ENCODE measurements at places on chromosomes 6 and 20. TPM values are rescaled to one million over a fixed set of nuclear protein-coding genes. Genes with fewer than 3 reads are reported as not detected.

The GSTA2 gene
- 0.05 TPM for polyA plus RNA-seq

GRCh38 chr6:136014454-136015437, 163.2 kb downstream of the PDE7B start:
- DNase-seq = no peak

GRCh38 chr6:37714836-37715420, 17.2 kb upstream of the MDGA1 start:
- DNase-seq = no peak

The DUSP15 gene
- polyA plus RNA-seq = 6.0 TPM

The MAFB gene
- 0.83 TPM for polyA plus RNA-seq

DNA sequence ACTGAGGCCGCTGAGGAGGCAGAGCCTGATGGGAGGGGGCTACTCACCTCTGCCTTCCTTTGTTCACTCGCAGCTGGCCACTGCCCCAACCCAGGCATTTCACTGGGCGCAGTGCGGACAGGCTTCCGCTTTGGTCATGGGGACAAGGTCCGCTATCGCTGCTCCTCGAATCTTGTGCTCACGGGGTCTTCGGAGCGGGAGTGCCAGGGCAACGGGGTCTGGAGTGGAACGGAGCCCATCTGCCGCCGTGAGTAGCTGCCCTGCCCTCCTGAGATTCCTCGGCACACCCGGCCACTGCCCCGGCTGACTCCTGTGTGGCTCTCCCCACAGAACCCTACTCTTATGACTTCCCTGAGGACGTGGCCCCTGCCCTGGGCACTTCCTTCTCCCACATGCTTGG, 6.0 kb downstream of the C2 start:
- no peak for DNase-seq

The MDC1 gene
- polyA plus RNA-seq = 29.9 TPM

GRCh38 chr20:25206063-25206403, 10.5 kb downstream of the ENTPD6 start:
- no peak for DNase-seq

The LY6G6F gene
- not detected for polyA plus RNA-seq

DNA sequence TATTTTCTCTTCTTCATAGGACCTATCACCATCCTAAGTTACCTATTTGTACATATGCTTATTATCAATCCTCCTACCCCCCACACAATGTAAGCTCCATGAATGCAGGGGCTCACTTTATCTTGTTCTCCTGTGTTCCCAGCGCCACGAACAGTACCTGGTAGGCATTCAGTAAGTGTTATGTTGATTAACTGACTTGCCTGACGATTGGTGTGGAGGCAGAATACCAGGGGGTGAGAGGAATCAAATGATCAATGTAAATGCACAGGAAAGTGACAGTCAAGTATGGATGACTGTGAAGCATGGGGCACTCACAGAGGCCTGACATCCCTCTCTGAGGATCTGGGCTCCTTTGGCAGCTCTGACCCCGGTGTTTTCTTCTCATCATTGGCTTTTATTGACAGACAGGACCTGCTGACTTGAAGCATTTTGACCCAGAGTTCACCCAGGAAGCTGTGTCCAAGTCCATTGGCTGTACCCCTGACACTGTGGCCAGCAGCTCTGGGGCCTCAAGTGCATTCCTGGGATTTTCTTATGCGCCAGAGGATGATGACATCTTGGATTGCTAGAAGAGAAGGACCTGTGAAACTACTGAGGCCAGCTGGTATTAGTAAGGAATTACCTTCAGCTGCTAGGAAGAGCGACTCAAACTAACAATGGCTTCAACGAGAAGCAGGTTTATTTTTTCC, 6.1 kb upstream of the IFT52 start:
- no peak for DNase-seq

DNA sequence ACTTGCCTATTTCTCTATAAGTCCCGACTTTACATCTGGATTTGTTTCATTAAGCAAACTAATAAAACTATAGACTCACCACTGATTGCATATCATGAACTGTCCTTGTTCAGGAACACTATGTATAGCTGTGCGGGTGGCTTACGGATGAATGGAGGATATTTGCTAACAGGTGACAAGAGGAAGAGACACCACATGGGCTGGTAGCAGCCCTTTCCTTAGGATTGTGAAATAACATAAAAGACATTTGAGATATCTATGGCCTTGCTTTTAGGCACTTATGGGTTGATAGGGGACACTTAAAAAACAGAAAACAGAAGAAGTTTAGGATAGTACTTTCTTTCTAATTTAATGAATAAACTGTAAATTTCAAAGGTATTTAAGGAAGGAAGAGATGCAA, 5.0 kb upstream of the CAP2 start:
- no peak for DNase-seq

- DNase-seq = no peak
Measured at GRCh38 chr6:79111549-79111948, 33.5 kb upstream of the PHIP start.

- no peak for DNase-seq
Measured at GRCh38 chr6:163417595-163417994, 3.1 kb downstream of the QKI start.

DNA sequence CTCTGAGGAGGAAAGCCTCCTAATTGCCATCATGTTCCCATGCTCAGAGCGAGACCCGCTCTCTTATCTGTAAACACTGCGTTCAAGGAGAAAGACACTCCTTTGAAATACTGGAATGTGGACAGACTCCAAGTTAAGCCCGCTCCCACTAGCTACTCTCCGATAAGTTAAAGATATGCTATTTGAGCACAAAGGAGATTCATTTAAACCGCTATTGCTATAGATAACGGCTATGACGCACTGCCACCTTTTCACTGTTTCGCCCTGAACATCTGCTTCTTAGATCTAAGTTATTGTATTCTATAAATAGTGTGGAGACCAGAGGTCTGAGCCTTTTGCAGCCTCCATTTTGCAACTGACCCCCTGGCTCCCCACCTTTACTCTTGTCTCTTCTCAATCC, 82.3 kb downstream of the GPX5 start:
- DNase-seq = no peak

The CSE1L gene
- polyA plus RNA-seq = 48.6 TPM

DNA sequence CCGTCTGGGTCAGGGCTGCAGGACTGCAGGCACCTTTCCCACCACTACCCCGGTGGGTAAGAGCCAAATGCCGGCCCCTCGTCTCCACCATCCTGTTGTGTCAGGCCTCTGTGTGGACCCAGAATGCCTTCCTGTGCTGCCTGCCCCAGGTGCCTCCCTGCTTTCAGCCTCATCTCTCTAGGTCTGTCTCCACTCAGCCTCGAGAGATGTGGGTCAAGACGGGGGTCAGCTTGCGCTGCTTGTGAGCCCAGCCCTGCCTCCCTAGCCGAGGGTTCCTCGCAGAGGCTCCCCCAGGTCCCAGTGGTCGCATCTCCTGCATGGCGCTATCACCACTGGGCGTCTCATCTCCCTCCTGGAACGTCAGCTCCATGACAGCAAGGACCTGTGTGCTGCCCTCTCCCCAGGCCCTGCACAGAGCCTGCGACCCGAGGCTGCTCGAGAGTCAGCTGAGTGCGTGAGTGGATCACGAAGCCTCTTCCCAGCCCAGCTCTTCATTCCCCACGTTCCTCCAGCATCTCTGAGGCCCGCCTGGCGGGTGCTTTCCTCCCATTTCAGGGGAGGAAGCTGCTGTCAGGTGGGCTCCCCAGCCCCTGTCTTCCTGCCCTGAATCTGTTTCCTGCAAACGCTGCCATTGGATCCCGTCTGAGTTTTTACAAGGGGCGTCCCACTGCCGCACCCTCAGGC, 38.7 kb upstream of the ZBP1 start:
- no peak for DNase-seq

DNA sequence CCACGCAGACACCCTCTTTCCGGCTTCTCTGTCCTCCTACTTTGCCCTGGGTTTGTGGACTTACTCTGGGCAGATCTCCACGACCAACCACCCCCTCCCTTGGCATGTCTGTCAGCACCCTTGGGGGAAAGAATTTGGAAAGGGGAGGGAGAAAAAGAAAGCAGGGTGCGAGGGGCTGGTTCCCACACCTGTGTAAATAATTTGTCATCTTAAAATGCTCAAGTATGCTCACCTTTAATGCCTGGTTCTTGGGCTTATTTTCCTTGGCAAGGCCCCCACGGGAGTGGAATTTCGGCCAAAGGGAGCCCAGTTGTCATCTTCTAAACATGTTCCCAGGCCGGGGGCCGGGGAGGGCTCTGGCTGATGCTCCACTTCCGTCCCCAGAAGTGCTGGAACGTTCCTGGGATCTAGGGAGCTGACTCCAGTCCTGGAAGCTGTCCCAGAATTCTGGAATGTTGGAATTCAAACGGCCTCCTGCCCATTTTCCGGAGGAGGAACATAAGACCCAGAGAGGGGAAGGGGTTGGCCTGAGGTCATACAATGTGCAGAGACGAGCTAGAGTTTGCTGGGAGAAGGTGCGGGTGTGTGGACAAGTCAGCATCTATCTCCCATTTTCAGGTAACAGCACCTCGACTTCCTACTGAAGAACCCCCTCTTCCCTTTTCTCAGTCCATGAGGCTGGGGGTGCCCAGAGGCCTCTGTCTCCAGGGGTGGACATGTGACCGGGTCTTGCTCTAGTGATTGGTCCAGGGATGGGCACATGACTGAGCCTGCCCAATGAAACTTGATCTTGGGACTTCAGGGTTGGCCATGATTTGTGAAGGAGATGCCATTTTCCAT, 122.3 kb downstream of the CEBPB start:
- no peak for DNase-seq

DNA sequence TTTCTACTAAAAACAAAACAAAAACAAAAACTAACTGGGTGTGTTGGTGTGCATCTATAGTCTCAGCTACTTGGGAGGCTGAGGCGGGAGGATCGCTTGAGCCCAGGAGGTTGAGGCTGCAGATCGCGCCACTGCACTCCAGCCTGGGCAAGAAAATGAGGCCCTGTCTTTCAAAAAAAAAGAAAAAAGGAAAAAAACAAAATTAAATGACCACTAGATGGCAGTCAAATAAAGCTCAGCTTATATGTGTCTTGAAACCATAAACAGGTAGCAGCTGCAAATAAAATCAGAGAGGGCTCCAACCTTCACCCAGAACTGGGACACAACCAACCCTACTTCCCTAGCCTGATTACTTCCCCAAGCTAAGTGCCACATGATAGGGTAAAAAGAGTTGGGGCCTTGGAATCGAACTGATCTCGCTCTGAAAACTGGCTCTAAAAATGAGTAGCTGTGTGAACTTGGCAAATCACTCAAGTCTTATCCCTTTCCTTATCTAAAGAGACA, 67.1 kb upstream of the ADGRF4 start:
- DNase-seq = no peak

The FLRT3 gene
- 0.41 TPM for polyA plus RNA-seq

The ENPP1 gene
- polyA plus RNA-seq = 6.9 TPM

DNA sequence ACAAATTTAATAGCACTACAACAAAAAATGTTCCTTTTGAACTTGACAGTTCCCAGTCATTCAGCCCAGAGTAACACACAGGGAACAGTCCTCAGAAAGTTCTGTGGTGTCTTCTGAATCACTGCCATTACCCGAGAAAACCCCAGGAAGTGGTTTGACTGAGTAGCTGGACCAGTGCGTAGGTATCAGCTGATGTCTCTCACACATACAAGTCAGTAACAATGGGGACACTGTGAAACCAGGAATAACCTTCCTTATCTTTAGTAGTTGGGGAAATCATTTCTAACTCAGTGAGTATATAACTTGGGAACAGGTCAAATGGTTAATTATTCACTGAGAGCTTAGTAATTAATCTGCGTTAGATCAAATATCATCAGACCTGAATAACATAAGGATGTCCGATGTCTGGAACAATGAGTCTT, 73.1 kb downstream of the HIVEP2 start:
- no peak for DNase-seq

DNA sequence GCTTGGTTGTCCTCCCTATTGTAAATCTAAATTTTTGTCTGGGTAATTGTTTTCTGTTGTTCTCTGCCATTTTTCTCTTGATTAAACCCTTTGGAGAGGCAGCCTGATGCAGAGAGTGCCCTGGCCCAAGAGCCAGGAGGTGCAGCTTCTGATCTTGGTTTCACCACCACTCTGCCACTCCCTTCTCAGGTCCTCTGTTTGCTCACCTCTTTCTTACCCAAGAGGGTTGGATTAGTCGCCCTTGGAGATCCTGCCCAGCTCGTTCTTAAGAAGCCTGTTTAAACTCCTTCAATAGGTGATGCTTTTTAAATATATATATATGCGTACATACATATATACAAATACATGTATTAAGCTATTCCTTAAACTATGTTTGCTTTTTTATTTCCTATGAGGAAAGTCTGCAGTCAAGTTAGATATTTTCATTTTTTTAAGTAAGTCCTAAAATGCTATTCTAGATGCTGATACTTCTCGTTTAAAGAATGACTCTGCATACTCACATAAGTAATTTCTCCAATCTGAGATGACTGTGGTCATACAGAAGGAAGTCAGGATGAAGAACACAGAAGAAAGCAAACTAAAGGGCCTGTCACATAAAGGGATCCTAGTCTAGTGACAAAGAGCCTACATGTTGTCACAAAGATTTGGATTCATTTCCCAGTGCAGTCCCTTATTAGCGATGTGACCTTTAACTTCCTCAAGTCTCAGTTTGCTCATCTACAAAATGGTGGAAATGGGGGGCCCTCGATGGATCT, 19.9 kb downstream of the TPD52L1 start:
- no peak for DNase-seq

- no peak for DNase-seq
Measured at GRCh38 chr6:39508515-39508914, 186.0 kb upstream of the KCNK16 start.
